ENCODE measurements at places on chromosomes 6 and 20.

- DNase-seq = no peak
These were observed 71.9 kb downstream of the NOL4L start for GRCh38 chr20:32513031-32513866.

- no peak for DNase-seq
These were observed 39.8 kb downstream of the CD164 start for GRCh38 chr6:109342506-109342905.

DNA sequence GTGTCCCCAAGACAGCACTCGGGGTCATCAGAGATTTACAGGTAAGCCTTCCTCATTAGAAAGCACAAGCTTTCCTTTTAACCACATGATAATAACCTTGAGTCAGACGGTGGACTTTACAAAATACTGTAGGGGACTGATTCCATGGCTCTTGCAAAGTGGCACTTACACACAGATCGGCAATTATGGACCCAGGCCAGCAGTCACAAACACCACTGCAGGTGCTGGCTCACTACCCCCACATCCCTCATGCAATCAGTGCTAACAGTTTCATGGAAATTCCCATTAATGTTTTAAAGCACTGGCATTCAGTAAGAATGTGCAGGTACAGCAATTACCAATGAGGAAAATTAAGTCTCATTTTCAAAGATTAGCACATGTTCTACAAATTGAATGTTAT, 516.5 kb downstream of the PRKN start:
- no peak for DNase-seq

DNA sequence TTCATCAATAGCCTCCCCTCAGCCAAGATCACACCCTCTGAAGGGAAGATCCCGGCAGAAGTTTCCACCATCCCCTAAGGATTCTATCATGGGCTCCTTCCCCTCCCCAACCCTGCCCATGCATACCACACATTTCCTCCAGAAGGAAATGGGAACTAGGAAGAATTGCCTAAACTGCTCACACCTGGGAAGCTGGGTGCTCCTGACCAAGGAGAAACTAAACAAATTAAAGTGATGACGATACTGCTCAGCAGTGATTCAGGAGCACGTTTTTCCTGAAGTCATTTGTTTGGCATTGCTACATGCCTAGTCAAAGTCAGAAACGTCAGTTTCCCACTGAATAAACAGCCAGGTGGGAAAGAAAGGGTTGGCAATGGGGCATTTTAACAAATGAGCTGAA, 136.1 kb upstream of the CDYL start:
- DNase-seq = no peak
